ENCODE measurements at places on chromosomes 4 and X. TPM values are rescaled to one million over a fixed set of nuclear protein-coding genes. Genes with fewer than 3 reads are reported as not detected.

Gene ZMAT1
- 25.2 TPM for total RNA-seq

DNA sequence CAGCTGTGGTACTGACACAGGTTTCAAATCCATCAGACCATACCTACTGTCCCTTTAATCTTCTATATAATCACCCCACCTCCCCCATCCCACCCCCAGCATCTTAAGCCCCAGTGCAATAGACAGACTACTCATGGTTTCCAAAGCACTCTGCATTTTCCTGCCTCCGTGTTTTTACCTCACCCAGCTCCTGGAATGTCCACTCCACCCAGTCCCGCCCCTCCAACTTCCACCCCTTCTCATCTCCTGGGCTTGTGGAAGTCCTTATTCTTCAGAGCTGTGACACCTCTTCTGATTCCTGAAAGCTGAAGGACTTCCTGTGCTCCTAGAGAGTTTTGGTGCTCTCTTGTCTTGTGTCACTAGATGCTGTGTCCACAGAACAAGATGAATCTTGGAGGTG, 94.3 kb downstream of the EFNB1 start:
- no peak for DNase-seq

GRCh38 chr4:32349026-32349425, 1628.9 kb downstream of the PCDH7 start:
- DNase-seq, result no peak

DNA sequence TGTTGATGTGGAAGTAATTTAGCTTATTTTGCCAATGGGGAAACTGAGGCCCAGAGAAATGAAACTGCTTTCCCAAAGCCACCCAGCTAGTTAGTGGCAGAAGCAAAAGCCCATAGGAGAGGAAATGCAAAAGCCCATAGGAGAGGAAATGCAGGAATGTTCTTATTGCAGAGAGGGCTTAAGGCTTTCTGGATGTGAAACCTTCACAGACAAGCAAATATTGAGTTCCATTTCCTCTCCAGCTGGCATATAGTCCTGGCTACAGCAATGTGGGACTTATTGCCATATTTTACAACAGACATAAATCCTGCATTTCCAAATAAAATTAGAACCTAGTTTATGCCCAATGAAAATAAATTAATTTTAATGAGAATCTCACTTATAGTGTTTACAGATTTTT, 69.7 kb downstream of the TMEM154 start:
- DNase-seq, result no peak

DNA sequence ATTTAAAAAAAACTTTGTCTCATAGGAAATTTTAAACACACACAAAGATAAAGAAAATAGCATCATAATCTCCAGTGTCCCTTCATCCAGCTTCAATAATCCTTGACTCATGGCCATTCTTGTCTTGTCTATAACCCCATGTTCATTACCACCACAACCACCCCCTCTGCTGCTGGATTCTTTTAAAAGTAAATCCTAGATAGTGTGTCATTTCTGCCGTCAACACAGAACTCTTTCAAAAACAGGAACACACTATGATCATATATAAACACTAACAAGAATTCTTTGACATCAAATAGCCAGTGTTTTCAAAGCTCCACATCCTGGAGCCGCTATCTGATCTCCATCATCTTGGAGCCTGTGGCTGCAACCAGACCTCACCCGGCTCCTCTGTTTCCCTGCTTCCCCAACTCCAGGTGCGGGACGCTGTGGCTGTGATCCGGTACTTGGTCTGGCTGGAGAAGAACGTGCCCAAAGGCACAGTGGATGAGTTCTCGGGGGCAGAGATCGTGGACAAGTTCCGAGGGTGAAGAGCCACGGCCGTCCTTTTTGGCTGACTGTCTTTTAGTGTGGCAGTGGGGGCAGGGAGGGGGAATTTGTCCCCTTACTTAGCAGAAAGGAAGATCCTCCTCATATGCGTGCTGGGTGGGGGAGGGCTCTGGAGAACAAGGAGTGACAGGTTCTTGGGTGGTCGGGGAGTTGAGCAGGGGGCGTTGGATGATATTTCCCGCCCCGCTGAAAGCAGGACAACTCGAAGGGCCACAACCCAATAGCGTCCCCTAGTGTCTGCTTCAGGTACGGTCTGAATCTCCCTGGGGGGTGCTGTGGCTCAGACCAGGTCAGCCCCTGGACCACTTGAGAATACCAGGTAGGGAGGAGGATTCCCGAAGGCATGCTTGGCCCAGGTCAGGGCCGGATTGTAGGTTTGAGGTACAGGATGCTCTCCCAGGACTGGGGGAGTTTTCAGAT, 15.6 kb downstream of the XPNPEP2 start:
- DNase-seq, result no peak

DNA sequence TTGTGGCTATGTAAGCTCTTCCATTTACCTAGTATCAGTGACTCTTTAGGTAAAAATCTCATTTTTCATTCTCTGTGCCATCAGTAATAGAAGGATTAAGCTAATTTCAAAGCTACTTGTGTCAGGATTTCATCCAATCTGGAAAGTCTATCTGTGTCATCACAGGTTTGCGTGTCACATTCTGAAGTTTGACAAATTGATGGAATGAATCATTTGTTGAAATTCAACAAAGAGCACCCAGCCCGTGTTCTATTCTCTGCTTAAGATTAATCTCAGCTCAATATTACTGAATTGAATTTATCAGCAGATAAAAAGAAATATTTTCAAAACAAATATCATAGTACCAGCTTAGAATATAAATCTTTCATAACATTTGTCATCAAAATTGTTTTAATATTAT, 35.8 kb downstream of the LANCL3 start:
- DNase-seq, result no peak

- DNase-seq, result no peak
These were observed 10.6 kb downstream of the G3BP2 start for GRCh38 chr4:75662626-75663025.

Gene COL4A6
- 2.5 TPM for total RNA-seq

DNA sequence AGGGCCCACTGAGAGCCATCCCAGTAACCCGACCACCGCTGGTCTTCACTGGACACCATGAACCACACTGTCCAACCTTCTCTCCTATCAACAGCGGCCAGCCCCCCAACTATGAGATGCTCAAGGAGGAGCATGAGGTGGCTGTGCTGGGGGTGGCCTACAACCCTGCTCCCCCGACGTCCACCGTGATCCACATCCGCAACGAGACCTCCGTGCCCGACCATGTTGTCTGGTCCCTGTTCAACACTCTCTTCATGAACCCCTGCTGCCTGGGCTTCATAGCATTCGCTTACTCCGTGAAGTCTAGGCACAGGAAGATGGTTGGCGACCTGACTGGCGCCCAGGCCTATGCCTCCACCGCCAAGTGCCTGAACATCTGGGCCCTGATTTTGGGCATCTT, 423.8 kb upstream of the EPHA5 start:
- no peak for DNase-seq

- no peak for DNase-seq
These were observed 624.3 kb upstream of the EPHA5 start for GRCh38 chr4:66294638-66295037.

- no peak for DNase-seq
These were observed 32.8 kb downstream of the REPS2 start for GRCh38 chrX:16979226-16979625.

DNA sequence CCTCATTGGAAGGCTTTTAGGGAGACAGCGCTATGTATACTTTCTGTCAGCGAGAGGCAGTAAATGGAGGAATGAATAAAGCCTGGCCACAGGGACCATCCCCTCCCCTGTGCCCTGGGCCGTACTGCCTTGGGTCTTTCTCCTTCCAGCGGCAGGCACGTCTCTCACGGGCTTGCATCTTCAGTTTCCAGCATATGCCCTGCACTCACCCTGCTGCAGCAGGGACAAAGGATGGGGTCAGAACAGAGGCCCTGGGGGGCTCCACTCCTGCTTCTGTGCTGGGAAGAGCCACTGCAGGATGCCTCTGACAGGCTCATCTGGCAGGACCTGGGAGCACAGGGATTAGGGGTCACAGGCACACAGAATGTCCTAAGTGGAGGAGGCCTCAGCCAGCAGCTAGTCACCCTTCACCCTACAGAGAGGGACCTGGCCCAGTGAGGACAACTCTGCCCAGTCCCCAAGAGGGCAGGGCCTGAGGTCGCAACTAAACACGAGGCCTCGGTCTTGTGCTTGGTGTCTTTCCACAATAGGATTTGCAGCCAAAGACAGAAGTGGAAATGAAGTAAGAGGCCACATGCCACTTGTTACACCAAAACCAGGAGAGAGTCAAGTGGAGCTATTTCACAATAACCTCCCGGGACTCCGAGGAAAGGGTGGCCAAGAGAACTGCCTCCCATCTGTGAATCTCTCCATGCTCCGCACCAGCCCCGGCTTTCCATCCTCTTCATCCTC, 150.8 kb downstream of the AFAP1 start:
- no peak for DNase-seq

Gene KIAA1210
- total RNA-seq, result not detected

GRCh38 chrX:107025545-107025944, 25.5 kb upstream of the MORC4 start:
- DNase-seq, result no peak

DNA sequence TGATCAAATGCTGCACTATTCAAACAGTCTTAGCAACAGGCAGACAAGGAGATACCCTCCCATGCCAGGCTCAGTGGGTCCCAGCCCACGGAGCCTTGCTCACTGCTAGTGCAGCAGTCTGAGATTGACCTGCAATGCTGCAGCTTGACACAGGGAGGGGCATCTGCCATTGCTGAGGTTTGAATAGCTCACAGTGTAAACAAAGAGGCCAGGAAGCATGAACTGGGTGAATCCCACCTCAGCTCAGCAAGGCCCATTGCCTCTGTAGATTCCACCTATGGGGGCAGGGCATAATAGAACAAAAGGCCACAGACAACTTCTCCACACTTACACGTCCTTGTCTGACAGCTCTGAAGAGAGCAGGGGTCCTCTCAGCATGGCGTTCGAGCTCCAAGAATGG, 26.6 kb upstream of the ZXDB start:
- no peak for DNase-seq

Gene FMR1NB
- total RNA-seq, result not detected

Gene ADRA2C
- 5.2 TPM for total RNA-seq

Gene SYN1
- 469 TPM for total RNA-seq

Gene RHOH
- total RNA-seq, result 2.4 TPM

DNA sequence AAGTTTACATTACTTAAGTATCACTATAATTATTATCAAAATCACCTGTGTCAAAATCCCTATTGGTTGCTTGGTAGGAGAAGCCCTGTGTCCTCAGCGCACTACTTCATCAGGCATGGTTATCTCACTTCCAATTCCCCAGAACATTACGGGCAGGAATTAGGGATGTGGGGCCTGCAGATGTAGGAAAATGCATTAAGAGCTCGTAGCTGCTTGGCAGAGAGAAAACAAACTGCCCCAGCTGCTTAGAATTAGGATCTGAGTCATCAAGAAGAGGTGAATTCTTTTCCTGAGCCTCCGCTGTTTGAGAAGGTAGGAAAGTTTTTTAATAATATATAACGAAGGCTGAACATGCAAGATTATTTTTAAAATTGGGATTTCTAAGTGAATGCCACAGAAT, 31.1 kb upstream of the CLNK start:
- DNase-seq, result no peak

Gene P2RY4
- total RNA-seq, result 0.65 TPM

- DNase-seq, result peak; percentile 44
These were observed at the start of gene C4orf36 for GRCh38 chr4:86891762-86892635. Gene C4orf36, minus strand, starts transcription at chr4:86892422. Its CDS starts 902 bp downstream, at chr4:86891520.

GRCh38 chr4:122781486-122781885, 45.1 kb upstream of the FGF2 start:
- no peak for DNase-seq

Gene XKRX
- total RNA-seq, result 1.1 TPM

Measured in dorsolateral prefrontal cortex (tissue), 122 donors.